ENCODE measurements at places on chromosomes 5 and 9.

DNA sequence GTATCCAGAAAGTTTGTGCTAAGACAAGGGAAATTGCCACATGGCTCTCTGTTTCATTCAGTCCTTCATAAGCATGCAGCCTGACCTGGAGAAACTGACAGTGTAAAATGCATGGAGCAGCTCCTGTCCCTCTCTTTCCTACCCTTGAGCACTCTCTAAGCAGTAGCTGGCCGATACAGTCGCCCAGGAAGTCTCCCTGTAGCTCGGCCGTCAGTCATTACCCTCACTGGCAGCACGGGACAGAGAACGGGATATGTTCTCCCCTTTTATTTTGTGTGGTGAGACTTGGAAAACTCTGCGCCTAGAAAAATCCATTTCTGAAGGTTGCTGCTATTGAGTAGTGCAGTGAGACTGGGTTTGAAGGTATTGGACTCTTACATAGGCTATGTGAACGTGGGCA lies 56.8 kb upstream of the KCNMB1 start:
- DNase-seq, result no peak

DNA sequence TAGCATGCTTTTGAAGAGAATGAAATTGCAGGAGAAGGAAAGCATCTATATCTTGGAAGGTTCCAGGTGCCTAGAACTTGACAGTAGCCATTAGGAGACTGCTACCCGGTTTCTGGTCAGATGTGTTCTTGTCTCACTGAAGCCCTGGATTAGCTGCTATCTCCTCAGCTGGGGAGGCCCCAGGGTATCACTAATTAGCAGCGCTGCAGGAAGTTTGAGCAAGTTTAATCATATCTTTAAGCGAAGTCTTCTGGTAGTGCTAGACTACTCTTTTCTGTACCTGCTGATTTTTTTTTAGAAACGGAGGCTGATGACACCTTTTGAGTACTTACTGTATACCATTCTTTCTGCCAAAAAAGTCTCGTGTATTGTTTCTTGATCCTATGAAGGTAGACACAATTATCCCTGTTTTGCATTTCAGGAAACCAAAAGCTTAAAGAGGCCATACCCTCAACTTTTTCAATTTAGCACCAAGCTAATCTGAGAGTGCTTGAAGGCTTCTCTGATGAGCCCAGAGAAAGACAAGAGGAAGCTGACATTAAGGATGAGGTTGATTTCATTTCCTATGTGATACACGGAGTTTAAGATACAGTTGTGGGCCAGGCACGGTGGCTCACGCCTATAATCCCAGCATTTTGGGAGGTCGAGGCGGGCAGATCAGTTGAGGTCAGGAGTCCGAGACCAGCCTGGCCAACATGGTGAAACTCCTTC lies 201.3 kb downstream of the ARHGAP26 start:
- DNase-seq, result no peak

DNA sequence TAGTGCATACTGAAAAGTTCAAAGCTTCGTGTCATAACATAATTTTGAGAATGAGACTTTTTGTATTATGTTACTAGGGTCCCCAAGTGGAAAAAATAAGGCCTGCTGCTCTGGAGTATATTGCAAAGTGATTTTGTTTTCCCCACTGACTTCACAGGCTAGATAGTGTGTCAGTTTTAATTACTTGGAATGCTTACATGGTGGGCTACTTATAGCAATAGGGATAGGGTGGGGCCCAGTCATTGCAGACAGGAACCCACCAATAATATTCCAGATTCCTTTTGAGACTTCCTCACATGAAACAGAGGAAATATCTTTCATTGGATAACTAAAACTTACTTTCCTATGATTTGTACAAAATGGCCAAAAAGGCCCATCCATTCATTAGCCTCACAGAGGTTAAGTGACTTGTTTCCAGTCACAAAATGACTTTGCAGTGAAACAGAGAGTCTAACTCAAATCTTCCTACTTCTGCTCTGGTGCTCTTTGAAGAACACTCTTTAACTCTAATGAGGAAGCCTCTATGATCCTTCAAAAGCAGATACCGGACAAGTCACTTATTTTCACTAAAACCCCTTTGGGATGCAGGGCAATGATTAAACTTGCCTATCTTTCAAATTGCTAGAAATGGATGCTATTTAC lies 16.2 kb upstream of the MEF2C start:
- no peak for DNase-seq

DNA sequence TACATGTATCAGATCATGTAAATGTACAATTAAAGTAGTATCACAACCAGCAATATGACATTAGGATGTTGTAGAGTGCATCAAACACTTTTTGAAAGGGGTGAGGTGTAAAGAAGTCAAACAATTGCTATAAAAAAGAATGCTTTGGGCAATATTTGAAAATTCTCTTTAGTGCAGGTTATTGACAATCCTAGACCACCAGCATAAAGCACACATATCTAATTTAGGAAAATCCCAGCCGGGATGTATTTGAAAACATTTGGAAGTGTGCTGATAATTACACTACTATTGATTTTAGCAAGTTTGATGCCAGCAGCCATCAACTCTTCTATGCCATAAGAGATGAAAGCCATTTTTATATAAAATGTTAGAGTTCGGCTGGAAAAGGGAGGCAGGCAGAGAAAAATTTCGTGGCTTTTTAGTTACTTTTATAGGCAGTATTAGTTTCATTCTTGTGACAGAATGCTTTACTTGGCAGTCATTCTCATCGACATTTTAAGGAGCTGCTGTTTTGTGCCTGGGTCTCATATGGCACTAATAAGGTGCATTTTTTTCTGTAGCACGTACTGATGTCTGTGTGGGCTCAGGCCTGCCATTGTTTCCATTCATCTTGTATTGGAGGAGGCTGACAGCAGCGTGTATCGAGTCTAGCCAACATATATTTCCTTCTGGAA lies 285.7 kb downstream of the AOPEP start:
- no peak for DNase-seq

GRCh38 chr9:120571443-120572257 lies 8.3 kb downstream of the CDK5RAP2 start:
- no peak for DNase-seq

DNA sequence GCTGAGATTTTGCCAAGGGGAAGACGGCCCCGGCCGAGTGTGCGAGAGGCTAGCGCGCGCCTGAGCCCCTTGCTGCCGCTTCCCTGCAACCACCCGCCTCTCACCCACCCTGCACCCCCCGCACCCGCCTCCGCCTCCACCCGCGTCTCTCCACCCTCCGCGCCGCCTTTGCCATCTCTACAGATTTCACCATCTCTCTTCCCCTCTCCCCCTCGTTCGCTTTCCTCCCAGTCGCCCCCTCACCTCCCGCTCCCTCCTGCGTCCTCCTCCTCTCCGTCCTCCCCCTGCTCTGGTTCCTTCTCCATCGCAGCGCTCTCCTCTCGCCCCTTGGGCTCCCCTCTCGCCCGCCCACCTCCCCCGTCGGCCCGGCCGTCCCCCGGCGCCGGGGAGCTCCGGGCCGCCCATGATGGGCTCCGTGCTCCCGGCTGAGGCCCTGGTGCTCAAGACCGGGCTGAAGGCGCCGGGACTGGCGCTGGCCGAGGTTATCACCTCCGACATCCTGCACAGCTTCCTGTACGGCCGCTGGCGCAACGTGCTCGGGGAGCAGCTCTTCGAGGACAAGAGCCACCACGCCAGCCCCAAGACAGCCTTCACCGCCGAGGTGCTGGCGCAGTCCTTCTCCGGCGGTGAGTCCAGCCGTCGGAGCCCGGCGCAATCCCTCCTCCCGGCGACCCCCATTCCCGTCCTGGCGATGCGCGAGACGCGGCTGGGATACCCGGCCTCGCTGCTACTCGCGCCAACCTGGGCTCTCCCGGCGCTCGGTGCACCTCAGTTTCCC lies at the start of gene PRDM12:
TSS of gene PRDM12 (plus strand) at position 344 of the 778 bp plus-strand sequence. CDS start at position 404, 60 bp downstream.
- no peak for DNase-seq

GRCh38 chr9:130770679-130771442 lies 64.2 kb upstream of the ABL1 start:
- DNase-seq, result no peak

DNA sequence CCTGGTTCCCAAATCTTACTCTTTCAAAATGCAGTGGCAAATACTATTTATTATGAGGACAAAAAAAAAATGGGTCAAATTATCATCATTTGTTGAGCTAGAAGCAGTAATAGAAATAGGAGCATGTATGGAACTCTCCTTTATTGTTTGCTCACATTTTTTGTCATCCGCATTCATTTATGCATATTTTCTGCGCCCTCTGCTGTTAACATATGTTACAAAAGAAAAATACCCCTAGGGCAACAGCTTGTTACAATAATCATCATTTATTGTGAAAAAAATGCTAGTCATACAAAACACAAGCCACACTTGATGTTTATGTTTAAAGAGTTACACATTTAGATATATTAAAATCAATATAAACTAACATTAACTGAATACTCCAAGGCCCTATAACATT lies 328.2 kb downstream of the TUSC1 start:
- no peak for DNase-seq

GRCh38 chr9:91419222-91420191 lies 4.1 kb downstream of the NFIL3 start:
- no peak for DNase-seq

- no peak for DNase-seq
These were observed 2.8 kb downstream of the PDLIM7 start for GRCh38 chr5:177494346-177495195.

DNA sequence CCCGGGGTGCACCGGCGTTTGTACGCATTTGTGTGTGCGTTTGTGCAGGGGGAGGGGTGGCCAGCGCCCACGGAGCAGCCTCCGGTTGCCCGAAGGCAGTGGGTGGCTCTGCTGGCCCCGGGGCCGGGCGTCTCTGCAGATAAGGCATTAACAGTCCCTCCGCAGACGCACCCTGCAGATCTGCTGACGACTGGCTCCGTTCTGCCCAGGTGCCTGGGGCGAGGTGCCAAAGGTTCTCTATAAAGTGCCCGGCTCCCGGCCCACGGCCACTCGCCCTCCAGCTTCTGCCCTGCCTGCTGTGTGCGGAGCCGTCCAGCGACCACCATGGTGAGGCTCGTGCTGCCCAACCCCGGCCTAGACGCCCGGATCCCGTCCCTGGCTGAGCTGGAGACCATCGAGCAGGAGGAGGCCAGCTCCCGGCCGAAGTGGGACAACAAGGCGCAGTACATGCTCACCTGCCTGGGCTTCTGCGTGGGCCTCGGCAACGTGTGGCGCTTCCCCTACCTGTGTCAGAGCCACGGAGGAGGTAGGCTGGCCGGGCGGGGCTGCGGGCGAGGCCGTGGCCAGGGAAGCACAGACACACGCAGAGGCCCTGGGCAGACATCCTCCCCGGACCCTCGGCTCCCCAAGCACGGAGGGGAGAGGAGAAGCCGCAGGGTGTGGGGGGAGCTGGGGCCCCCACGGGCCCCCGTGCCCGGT lies at the start of gene SLC6A19:
TSS of gene SLC6A19 (plus strand) at position 269 of the 699 bp plus-strand sequence. CDS start at position 325, 56 bp downstream.
- DNase-seq, result no peak

- no peak for DNase-seq
These were observed 1123.8 kb upstream of the CDH6 start for GRCh38 chr5:30069441-30070263.

- DNase-seq, result no peak
These were observed 36.6 kb downstream of the TTLL11 start for GRCh38 chr9:122056484-122056883.

GRCh38 chr5:147393874-147394672 lies 115.8 kb downstream of the DPYSL3 start:
- no peak for DNase-seq

DNA sequence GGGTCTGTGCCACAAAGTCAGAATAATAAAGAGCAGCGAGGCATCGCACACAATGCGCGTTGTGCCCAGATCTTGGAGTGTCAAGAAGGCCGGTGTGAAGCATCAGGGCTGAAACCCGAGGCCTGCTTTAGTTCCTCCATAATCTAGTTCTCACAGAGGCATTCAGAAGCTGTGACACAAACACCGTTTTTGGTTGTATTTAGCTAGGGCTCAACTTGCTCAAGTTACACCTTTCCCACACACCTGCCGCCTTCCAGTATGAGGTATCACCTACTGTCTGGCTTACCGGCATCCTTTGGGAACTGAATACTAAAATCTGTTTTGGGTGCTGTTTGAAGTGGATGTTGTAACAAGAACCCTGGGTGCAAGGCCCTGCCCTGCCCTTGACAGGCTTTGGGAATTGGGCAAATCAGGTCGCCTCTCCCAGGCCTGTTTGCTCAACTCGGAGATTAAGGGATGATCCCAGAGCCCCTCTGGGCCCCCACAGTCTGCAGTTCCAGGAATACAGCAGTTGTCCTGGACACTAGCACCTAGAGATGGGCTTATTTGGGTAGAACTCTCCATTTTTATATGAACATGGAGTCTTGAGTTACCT lies 27.0 kb downstream of the SLC25A25 start:
- no peak for DNase-seq

GRCh38 chr9:105908069-105908468 lies 213.7 kb downstream of the TMEM38B start:
- no peak for DNase-seq

DNA sequence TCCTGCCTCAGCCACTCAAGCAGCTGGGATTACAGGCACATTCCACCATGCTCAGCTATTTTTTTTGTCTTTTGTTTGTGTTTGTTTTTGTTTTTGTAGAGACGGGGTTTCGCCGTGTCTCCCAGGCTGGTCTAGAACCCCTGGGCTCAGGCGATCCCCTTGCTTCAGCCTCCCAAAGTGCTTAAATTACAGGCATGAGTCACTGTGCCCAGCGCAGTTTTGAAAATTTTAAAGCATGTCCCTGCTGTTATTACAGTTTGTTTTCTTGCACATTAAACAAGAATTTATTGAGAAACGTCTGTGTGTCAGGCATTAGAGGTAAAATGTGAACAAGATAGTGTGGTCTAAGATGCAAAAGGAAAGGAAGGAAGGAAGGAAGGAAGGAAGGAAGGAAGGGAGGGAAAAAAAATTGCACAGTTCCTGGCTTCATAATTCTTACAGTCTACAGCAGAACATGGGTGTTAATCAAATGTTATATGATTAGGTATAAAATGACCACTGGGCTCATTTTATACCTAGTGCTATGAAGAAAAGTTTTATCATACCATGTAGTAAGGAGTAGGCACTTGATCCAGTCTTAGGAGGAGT lies 205.4 kb downstream of the SNX18 start:
- no peak for DNase-seq

DNA sequence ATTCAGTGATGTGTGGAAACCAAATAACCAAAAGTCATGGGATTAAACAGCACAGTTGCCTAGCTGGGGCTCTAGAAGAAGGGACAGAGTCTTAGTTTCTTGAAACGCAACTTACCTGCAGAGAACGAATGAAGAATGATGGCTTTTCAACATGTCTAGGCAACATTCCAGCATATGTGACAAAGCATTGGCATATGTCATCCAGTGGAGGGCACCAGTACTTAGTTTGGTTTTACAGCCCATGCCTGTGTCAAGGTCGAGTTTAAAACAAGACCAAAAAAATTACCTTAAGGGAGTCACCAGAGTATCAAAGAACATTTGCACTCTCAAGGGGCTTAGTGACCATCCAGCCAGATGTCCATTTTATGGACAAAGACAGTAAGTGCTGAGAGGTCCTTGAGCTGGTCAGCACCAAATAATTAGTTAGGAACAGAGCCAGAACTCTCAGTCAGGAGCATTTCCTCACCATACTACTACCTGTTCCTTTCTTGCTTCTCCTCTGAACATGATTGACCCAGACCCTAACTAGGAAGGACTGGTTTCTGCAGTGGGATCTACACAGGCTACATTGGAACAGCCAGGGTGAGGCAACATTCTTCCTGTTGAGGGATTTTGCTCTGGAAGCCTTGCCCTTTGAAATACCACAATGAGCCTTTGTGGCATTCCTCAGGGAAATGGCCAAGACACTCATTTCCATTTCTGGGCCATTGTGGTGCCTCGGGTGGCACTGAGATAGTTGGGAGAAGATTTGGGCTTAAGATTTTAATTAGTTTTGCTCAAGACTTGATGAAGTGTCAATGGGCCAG lies 75.4 kb upstream of the ANKH start:
- DNase-seq, result no peak
